ENCODE measurements at places on chromosomes 3 and 15.

- DNase-seq: no peak
These were observed 576.1 kb downstream of the OTOL1 start for GRCh38 chr3:162072656-162073164.

GRCh38 chr3:62367763-62368195, 5.6 kb downstream of the FEZF2 start:
- DNase-seq: no peak

DNA sequence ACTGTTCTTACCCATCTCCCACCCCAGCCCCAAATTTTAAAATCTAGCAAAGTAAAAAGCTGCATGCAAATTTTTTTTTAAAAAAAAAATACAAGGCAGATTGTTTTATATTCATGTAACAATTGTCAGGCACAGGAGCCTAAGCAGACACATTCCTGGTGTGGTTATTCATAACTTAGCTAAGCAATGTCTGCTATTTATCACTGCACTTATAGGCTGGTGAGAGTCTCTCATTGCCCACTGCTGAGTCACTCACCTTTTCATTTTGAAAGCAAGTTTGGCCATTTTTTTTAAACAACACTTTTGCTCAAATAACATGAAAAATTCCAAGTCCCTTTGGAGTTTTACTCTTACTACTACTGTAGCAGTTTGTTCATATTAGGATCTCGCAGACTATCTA, 413.9 kb downstream of the RBMS3 start:
- no peak for DNase-seq

GRCh38 chr3:115877615-115877899, 254.2 kb downstream of the GAP43 start:
- no peak for DNase-seq

DNA sequence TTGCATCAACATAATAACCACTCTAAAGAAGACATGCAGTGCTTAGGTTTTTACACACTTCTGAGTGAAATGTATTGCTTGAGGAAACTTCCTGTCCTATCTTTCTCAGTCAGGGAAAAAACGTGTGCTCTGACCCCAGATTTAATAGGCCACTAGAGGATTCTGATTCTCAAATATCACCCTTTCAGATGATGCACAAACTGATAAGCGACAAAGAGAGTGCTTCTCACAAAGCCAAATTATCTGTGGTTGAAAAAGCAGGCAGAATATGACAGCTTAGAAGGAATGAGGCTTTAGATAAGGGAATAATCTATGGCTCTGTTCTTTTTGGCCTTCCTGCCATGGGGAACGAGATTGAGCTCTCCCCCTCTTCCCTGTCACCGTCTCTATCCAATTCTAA, 583.4 kb upstream of the SGO1 start:
- DNase-seq: no peak

Measured in stimulated activated CD8-positive, alpha-beta memory T cell treated with anti-CD3 and anti-CD28 coated beads, Interleukin-7, amount 100 ng/mL, for 24 hours (primary cell).